Daoy (cell line): ENCODE measurements at places on chromosomes 1 and 21. TPM values are rescaled to one million over a fixed set of nuclear protein-coding genes. Genes with fewer than 3 reads are reported as not detected.
A peak's percentile ranks its signal among the peaks of the same experiment; 100 is the strongest.

DNA sequence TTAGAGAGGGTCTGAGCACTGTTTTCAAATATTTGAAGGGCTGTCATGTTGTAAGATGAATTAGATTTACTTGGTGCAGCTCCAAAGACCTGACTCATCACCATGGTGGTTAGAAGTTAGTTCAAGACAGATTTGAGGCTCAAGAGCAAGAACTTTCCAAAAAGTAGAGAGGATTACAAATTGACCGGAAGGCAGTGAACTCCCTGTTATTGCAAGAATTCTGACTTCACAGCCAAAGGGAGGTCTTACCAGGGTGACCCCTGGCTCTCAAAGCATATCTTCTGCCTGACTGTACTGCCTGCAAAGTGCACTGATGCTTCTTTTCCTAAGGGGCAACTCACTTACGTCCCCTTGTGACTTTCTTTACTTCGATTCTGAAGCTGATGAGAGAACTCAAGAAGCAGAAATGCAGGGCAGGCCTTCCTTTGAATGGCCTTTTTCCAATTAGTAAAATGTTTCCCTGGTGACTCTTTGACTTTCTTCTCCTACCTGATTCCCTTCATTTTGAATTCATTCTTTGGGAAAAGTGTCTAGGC is 86.4 kb downstream of the NAV1 start:
- peak; percentile 85 for DNase-seq

DNA sequence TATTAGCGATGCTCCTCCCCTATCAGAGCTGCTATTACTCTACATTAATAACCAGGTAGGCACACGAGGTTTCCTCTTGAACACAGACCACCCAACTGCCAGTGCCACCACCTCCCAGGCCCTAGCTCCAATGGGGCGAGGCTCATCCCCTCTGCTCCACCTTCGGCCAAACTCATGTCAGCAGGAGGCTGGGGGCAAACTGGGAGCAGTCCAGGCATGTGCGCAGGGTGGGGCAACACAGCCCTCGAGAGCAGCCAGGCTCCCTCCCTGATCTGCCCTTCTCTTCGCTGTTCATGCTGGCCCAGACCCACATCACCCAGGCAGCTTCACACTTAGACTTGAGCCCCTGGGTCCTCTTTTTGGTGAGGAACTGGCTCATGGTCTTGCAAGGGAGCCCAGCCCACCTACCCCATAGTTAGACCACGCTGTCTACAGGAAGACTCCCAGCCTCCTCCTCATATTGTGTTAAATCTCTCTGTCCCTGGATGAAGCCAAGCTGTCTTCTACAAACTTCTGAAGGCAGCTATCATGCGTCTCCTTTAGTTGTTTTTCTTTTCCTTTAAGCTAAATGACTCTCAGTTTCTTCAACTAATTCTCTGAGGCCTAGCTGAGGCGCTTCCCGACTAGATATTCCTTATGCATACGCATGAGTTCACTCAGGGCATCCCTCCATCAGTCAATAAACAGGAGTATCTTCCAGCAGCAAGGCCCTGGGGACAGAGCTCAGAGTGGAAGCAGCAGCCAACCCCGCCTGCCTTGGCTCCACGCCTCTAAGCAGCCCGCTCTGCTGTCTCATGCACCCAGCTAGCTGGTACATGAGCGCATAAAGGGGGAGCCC is 12.0 kb downstream of the TMEM9 start:
- DNase-seq = no peak

DNA sequence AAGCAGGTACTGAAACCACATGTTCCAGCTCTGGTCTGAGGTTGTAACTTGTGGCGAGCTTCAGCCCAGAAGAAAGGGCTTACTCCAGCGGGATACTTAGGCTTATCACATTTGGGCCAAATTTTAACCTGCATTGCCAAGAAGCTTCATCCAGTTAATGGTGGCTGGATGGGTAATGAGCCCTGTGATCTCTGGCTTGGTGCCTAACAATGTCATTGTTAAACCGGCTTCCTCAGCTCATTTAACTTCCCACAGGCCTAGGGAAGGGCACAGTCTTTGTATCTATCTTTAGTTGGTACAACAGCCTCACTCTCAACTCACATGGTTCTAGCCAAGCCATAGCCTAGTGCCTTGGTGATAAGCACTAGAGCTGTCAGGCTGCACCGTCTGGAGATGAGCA is 43.6 kb upstream of the CCDC190 start:
- peak; percentile 78 for DNase-seq

- DNase-seq = no peak
These were observed 38.3 kb downstream of the PHC2 start for GRCh38 chr1:33392639-33393038.

DNA sequence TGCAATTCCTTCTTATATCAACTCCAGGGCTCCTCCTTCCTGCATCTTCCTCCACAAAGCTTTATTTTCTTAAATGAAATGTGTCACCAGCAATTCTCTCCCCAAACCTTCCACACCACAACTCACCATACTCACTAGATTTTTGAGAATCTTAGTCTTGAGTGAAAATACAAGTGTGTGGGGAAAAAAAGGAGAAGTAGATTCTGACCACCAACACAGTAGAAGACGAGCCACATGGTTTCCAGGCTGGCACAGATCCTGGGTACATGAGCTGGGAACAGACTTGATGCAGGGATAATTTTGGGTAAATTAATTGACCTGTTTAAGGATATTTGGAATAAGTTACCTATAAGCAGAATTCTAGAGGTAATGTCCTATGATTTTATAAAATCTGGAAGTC is 72.8 kb upstream of the KCNJ15 start:
- no peak for DNase-seq

- no peak for DNase-seq
These were observed 404.9 kb downstream of the LTN1 start for GRCh38 chr21:28587748-28588147.

DNA sequence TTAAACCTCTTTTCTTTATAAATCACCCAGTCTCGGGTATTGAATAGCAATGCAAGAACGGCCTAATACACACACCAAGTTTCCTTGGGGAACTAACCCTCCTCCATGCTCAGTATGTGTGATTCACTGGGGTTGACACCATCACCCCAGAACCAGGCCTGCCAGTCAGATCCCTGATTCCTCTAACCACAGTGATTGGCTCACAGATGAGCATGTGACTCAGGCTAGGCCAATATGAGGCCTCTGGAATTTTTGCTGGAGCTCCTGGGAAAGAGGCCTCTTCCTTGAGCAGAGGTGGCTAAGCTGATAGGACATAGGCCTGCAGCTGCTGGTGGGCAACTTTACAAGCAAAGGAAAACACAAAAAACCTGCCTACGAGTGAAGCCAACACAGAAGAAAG is 74.7 kb upstream of the ZBTB40 start:
- DNase-seq = peak; percentile 40

GRCh38 chr1:184755226-184756065 is 788 bp upstream of the EDEM3 start:
- DNase-seq = peak; percentile 43

GRCh38 chr1:41419584-41420295 is 58.5 kb downstream of the FOXO6 start:
- no peak for DNase-seq

DNA sequence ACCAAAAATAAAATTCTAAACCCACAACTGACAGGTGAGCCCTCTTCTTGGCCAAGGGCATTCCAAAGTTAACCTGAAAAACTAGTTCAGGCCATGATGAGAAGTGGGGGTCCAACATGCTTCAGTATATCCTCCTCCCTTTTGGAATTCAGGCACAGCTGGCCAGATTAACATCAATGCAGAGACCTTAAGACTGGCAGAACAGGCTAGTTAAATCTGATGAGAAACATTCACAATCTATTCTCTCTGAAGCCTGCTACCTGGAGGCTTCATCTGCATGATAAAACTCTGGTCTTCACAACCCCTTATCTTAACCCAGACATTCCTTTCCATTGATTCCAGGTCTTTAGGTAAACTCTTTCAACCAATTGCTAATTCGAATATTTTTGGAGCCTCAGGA is 26.7 kb upstream of the ZBTB8B start:
- no peak for DNase-seq

DNA sequence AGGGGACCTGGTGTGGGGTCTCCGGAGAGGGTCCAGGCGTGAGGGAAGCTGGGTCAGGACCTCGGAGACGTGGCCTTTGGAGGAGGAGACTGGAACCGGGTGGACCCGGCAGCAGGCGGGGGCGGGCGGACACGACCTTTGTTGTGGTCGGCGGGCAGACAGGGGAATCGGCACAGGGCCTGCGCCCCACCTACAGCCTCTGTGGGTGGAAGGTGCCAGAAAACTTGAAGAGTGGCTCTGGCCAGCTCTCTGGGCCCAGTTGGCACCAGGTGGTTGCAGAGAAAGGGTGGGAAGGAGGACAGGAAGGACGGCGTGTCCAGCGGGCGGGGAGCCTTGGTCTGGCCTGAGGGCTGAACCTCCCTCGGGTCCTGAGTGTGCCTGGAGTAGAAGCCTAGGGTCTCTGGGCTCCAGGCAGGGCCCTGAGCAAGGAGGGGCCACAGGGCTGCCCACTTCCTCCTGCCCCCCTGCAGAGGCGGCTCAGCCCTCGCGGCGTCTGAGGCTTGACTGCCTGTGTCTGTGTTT is 7.7 kb upstream of the TTLL10 start:
- no peak for DNase-seq

GRCh38 chr1:113388017-113388620 is 2.2 kb upstream of the MAGI3 start:
- DNase-seq = no peak

Gene IGSF9
- 1.7 and 2.7 TPM in 2 replicates for total RNA-seq

Gene FMO2
- total RNA-seq = not detected in 2 replicates

Gene CMPK1
- 146 and 155 TPM in 2 replicates for total RNA-seq

Gene AGBL4
- 2.4 TPM in 1 of 2 replicates, not detected in the other for total RNA-seq

Gene ITLN2
- total RNA-seq = not detected in 2 replicates

Gene RCC2
- total RNA-seq = 114 and 115 TPM in 2 replicates

Gene INSRR
- total RNA-seq = not detected in 2 replicates
